T-cell (primary cell): ENCODE measurements at places on chromosomes 12 and 14.

GRCh38 chr12:26416550-26416949 lies 221.2 kb downstream of the SSPN start:
- no peak overlapping the region for H3K27ac ChIP-seq
- H3K4me1 ChIP-seq, result no peaks in the 10 kb centered on the region
- no peaks in the 10 kb centered on the region for H3K27me3 ChIP-seq
- H3K36me3 ChIP-seq, result no peaks in the 10 kb centered on the region

DNA sequence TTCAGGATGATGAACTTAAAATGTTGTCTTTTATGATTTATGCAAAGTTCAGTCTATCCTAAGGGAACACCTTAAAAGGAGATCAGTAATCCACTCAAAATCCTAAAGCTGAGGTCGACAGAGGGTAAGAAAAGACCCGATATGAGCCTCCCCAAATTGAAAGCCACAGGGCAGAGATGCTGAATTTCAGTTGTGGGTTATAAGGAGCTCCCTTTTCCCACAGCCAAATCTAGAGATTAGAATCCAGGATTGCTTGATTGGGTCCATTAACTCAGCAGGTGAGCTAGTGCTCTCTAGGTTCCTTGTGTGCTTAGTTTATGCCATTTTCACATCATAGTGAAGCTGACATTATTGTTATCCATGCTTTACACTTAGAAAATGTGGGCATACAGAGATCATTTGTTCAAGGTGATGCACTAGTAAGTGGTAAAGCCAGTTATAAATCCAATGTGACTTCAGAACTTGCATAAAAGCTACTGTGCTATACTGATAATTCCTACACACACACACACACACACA lies 417.5 kb downstream of the TMEM117 start:
- no peaks in the 10 kb centered on the region for H3K4me1 ChIP-seq
- H3K36me3 ChIP-seq, result no peaks in the 10 kb centered on the region
- no peaks in the 10 kb centered on the region for H3K27me3 ChIP-seq
- no peak for DNase-seq
- H3K27ac ChIP-seq, result no peak overlapping the region

DNA sequence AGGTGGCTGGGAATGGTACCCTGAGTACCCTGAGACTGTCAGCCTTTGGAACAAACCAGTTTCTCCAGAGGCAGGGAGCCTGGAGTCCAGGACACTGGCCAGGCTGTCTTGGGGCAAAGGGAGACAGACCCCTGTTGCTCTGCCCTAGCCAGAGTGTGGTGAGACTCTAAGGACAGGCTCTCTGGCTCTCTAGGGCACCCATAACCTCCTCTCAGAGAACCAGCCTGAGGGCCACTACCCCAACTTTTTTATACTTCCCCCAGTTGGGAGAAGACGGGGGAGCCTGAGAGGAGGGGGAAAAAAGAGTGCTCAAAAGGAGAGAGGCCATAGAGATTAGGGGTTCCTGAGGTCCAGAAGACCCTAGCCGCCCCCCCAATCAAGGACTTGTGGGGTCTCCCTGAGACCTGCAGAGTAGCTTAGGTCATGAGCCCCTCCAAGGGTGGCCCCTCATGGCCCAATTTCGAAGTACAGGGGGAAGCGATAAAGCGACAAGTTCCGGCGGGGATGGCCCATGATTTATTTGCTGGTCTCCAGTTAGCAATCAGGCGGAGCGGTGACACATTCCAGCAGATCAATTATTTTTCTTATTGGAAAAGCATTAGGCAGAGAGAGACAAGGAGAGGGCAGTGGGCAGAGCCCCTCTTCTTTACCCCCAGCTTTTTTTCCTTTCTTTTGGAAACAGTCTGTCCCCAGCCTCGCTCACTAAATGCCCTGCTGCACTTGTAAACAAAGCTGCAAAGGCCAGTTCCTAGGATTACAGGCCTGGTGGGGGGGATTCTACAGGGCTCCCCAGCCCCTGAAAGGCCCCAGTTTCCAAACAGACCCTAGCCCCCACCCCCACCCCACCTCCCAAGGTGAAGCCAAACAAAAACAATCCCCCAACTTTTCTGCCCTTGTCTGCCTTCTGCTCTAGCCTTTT lies 1.5 kb downstream of the HOXC8 start:
- DNase-seq, result no peak
- H3K4me1 ChIP-seq, result peaks cover 49% of the 10 kb centered on the region
- H3K27me3 ChIP-seq, result peaks cover 93% of the 10 kb centered on the region
- no peaks in the 10 kb centered on the region for H3K36me3 ChIP-seq

- H3K27me3 ChIP-seq, result no peaks in the 10 kb centered on the region
- no peaks in the 10 kb centered on the region for H3K36me3 ChIP-seq
- H3K27ac ChIP-seq, result no peak overlapping the region
- H3K4me3 ChIP-seq, result no peak overlapping the region
- no peak for DNase-seq
Observed at GRCh38 chr14:83757916-83758315, 1772.0 kb upstream of the FLRT2 start.

DNA sequence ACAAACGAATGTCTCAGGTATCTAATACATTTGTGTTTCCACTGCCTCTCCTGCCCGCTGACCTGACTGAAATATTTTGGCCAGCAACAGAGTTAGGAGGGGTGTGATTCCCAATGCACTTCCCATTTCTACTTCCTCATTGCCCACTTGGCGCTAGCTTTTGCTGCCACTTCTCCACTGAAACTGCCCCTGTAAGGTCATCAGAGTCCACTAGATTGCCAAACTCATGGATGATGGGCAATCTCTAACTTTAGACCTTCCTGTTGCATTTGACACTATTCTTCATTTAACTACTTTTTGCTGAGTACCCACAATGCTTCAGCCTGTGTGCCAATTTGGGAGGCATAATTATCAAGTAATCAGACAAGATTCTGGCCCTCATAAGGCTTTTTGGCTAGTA lies 40.8 kb downstream of the GPR65 start:
- H3K4me3 ChIP-seq, result no peak overlapping the region
- H3K27me3 ChIP-seq, result no peaks in the 10 kb centered on the region
- no peaks in the 10 kb centered on the region for H3K4me1 ChIP-seq
- H3K36me3 ChIP-seq, result no peaks in the 10 kb centered on the region
- no peak overlapping the region for H3K27ac ChIP-seq
- no peak for DNase-seq

GRCh38 chr12:81086342-81086741 lies 8.5 kb downstream of the ACSS3 start:
- H3K4me1 ChIP-seq, result no peaks in the 10 kb centered on the region
- H3K27ac ChIP-seq, result no peak overlapping the region
- H3K36me3 ChIP-seq, result no peaks in the 10 kb centered on the region
- H3K4me3 ChIP-seq, result no peak overlapping the region

GRCh38 chr12:2149091-2149490 lies 96.3 kb downstream of the CACNA1C start:
- DNase-seq, result no peak
- H3K4me3 ChIP-seq, result no peak overlapping the region
- no peaks in the 10 kb centered on the region for H3K36me3 ChIP-seq
- no peak overlapping the region for H3K27ac ChIP-seq
- H3K27me3 ChIP-seq, result no peaks in the 10 kb centered on the region
- no peaks in the 10 kb centered on the region for H3K4me1 ChIP-seq

- H3K4me1 ChIP-seq, result no peaks in the 10 kb centered on the region
- no peak overlapping the region for H3K27ac ChIP-seq
- DNase-seq, result no peak
- H3K4me3 ChIP-seq, result no peak overlapping the region
- H3K36me3 ChIP-seq, result no peaks in the 10 kb centered on the region
Observed at GRCh38 chr12:48901278-48901677, 24.0 kb downstream of the FKBP11 start.

GRCh38 chr14:95979339-95980042 lies 59.7 kb upstream of the C14orf132 start:
- peaks cover 17% of the 10 kb centered on the region for H3K27me3 ChIP-seq
- H3K27ac ChIP-seq, result no peak overlapping the region
- no peak overlapping the region for H3K4me3 ChIP-seq
- H3K36me3 ChIP-seq, result no peaks in the 10 kb centered on the region

- H3K27ac ChIP-seq, result no peak overlapping the region
- no peak overlapping the region for H3K4me3 ChIP-seq
Observed at GRCh38 chr14:103169954-103170353, 46.7 kb downstream of the TNFAIP2 start.

GRCh38 chr14:69749956-69750355 lies 17.0 kb upstream of the SRSF5 start:
- H3K27ac ChIP-seq, result no peak overlapping the region
- DNase-seq, result no peak
- H3K27me3 ChIP-seq, result no peaks in the 10 kb centered on the region

GRCh38 chr12:110093631-110094311 lies 30.4 kb upstream of the IFT81 start:
- H3K4me3 ChIP-seq, result no peak overlapping the region
- H3K4me1 ChIP-seq, result no peaks in the 10 kb centered on the region
- no peak overlapping the region for H3K27ac ChIP-seq
- H3K36me3 ChIP-seq, result no peaks in the 10 kb centered on the region
- no peak for DNase-seq
- no peaks in the 10 kb centered on the region for H3K27me3 ChIP-seq

GRCh38 chr14:72810201-72810600 lies 83.7 kb downstream of the DPF3 start:
- H3K4me1 ChIP-seq, result peaks cover 17% of the 10 kb centered on the region
- H3K4me3 ChIP-seq, result no peak overlapping the region
- no peaks in the 10 kb centered on the region for H3K36me3 ChIP-seq
- H3K27ac ChIP-seq, result no peak overlapping the region
- H3K27me3 ChIP-seq, result peaks cover 18% of the 10 kb centered on the region

DNA sequence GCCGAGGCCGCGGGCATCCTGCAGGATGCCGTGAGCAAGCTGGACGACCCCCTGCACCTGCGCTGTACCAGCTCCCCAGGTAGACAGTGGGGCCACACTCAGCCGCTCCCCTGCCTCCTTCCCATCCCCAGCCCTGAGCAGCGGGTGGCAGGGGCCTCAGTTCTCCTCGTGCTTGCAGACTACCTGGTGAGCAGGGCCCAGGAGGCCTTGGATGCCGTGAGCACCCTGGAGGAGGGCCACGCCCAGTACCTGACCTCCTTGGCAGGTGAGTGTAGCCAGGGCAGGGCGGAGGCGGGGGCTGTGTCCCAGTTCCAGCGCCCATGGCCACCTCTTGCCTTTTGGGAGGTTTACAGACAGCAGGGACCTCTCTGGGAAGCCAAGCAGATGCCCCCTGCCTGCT lies 22.9 kb downstream of the HIP1R start:
- H3K27ac ChIP-seq, result no peak overlapping the region
- H3K27me3 ChIP-seq, result no peaks in the 10 kb centered on the region
- peaks cover 15% of the 10 kb centered on the region for H3K36me3 ChIP-seq
- peaks cover 10% of the 10 kb centered on the region for H3K4me1 ChIP-seq
- DNase-seq, result no peak

- peak overlapping the region; percentile 84 for H3K4me3 ChIP-seq
- peaks cover 24% of the 10 kb centered on the region for H3K27me3 ChIP-seq
- H3K4me1 ChIP-seq, result no peaks in the 10 kb centered on the region
- no peak for DNase-seq
- no peaks in the 10 kb centered on the region for H3K36me3 ChIP-seq
Observed at GRCh38 chr12:42483521-42483790, 106.1 kb downstream of the PRICKLE1 start.

DNA sequence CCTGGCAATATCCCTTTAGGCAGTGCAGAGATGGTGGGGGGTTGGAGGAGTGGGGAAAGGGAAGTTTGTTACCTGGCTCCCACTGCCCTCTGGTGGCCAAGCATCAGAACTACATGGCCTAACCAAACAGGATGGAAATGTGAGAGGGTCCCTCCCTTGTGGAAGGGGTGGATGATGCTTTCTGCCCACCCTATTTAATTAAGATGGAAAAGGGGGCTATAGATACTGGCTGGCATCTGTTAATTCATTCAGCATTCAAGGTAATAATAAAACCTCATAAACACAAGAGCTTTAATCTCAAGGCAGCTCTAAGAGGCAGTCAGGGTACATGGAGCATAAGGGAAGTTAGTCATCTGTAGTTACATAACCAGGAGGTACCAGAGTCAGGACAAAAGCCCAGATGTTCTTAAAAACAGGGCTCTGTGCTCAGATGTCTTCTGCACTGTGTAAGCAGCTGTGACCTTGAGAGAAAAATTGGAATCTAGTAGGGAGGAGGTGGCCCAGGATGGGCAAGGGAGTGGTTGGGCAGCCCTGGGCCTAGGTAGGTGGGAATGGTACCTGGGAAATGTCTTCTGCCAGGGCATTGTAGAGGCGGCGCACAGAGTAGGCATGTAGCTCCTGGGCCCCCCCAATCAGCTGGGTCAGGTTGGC lies 4.6 kb downstream of the AP1G2 start:
- H3K36me3 ChIP-seq, result peaks cover 21% of the 10 kb centered on the region
- H3K4me3 ChIP-seq, result no peak overlapping the region
- peak; percentile 37 for DNase-seq
- H3K27me3 ChIP-seq, result no peaks in the 10 kb centered on the region
- no peak overlapping the region for H3K27ac ChIP-seq
- peaks cover 39% of the 10 kb centered on the region for H3K4me1 ChIP-seq

GRCh38 chr12:101759396-101760047 lies 20.3 kb upstream of the SYCP3 start:
- no peaks in the 10 kb centered on the region for H3K4me1 ChIP-seq
- H3K27me3 ChIP-seq, result no peaks in the 10 kb centered on the region
- H3K4me3 ChIP-seq, result no peak overlapping the region
- peak; percentile 11 for DNase-seq

DNA sequence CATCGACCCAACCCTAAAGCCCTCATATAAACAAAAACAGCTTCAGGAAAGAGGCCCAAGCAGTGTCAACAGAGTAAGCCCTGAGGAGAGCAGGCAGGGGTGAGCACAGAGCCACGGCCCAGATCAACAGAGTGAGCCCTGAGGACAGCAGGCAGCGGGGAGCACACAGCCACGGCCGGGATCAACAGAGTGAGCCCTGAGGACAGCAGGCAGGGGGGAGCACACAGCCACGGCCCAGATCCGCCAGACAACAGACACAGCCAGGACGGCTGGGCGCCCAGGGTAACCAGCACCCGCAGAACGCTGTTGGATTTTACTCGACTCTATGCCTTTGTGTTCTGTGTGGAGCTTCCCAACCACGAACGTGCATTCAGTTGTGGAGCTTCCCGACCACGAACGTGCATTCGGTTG lies 15.0 kb downstream of the CCDC85C start:
- no peak for DNase-seq
- no peaks in the 10 kb centered on the region for H3K4me1 ChIP-seq
- no peak overlapping the region for H3K27ac ChIP-seq
- no peaks in the 10 kb centered on the region for H3K36me3 ChIP-seq

GRCh38 chr14:104361101-104361591 lies 218.4 kb upstream of the C14orf180 start:
- no peaks in the 10 kb centered on the region for H3K4me1 ChIP-seq
- H3K36me3 ChIP-seq, result no peaks in the 10 kb centered on the region
- H3K27ac ChIP-seq, result no peak overlapping the region
- peaks cover 30% of the 10 kb centered on the region for H3K27me3 ChIP-seq

- no peaks in the 10 kb centered on the region for H3K36me3 ChIP-seq
- DNase-seq, result no peak
Observed at GRCh38 chr12:92756898-92757596, 54.3 kb downstream of the PLEKHG7 start.

- no peaks in the 10 kb centered on the region for H3K4me1 ChIP-seq
- no peak overlapping the region for H3K27ac ChIP-seq
- no peak overlapping the region for H3K4me3 ChIP-seq
- no peaks in the 10 kb centered on the region for H3K36me3 ChIP-seq
Observed at GRCh38 chr12:80200414-80200813, 101.1 kb downstream of the OTOGL start.

- H3K27ac ChIP-seq, result no peak overlapping the region
- no peaks in the 10 kb centered on the region for H3K27me3 ChIP-seq
- no peaks in the 10 kb centered on the region for H3K36me3 ChIP-seq
Observed at GRCh38 chr14:89564989-89565388, 148.0 kb upstream of the FOXN3 start.

GRCh38 chr12:92551853-92552397 lies 150.9 kb upstream of the PLEKHG7 start:
- H3K27me3 ChIP-seq, result no peaks in the 10 kb centered on the region
- H3K36me3 ChIP-seq, result no peaks in the 10 kb centered on the region
- peaks cover 22% of the 10 kb centered on the region for H3K4me1 ChIP-seq
